ENCODE measurements at places on chromosomes 16 and 17.

GRCh38 chr16:21159281-21159951 lies 942 bp downstream of the LDAF1 start:
- DNase-seq, result no peak

DNA sequence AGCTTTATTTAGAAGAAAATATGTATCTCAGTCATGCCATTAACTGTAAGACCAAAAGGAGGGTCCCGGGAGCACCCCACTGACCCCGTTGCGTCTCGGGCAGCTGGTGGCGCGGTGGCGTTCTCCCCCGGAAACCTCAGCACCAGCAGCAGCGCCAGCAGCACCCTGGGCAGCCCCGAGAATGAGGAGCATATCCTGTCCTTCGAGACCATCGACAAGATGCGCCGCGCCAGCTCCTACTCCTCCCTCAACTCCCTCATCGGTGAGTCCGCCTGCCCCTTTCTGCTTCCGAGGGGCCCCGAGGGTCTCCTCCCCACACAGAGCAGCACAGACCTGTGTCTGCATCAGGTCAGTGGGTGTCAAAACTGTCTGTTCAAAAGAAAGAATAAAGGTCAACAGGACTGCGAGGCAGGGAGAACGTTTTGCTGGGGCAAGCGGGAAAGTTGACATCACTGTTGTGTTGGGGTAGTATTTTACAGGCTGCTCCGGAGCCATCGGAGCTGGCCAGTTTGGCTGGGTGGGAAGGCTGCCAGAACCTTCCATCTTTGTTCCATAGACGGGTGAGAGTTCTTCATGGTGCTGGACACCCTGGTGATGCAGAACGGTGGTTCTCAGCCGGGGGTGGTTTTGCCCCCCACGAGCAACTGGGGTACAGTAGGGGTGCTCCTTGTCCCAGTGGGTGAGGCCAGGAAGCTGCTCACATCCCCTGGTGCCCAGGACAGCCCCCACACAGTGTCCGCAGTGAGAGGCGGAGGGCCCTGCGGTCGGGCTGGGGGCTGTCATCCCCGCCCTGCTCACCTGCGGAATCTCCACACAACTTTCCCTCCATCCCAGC lies 97.8 kb upstream of the CHMP6 start:
- no peak for DNase-seq

GRCh38 chr16:19068237-19068815 lies 912 bp downstream of the COQ7 start:
- DNase-seq, result no peak

DNA sequence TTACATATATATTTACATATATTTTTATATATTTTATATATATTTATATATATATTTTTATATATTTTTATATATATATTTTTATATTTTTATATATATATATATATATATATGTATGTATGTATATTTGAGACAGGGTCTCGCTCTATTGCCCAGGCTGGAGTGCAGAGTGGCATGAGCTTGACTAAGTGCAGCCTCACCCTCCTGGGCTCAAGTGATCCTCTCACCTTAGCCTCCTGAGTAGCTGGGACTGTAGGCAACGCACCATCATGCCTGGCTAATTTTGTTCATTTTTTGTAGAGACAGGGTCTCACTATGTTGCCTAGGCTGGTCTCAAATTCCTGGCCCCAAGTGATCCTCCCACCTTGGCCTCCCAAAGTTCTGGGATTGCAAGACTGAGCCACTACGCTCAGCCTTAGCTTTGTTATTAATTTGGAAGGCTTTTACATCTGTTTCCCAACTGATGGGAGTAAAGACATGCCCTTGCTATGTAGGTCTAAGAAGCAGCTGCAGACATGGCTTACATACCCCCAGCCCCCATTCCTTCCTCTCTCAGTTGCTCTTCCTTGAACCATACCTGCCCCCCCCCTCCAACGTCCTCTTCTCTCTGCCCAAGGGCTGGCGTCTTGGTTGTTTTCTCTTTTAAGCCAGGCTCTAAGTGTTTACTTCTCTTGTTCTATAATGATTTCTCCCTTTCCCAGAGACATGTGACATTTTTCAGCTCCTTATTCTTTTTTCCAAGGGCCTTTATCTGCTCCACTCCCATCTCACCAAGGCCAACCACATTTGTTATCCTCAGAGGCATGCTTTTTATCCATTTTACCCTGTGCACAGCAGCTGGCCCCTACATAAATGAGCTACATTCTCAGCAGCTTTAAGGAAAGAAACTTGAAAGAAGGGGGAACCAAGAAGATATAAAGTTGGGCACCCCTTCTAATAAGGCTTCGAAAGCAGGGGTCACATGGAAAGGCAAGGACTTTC lies 64.2 kb upstream of the ATF7IP2 start:
- DNase-seq, result no peak

All from COR-L47 (cell line).